Glomerular endothelial cell (primary cell): ENCODE measurements at places on chromosomes 4 and X. TPM values are rescaled to one million over a fixed set of nuclear protein-coding genes. Genes with fewer than 3 reads are reported as not detected.

GCNA gene
- 0.15 and 2.5 TPM in 2 replicates for total RNA-seq

AADAT gene
- 2.2 and 9.7 TPM in 2 replicates for total RNA-seq

SHROOM2 gene
- total RNA-seq: 41.9 and 46.0 TPM in 2 replicates

TBC1D8B gene
- total RNA-seq: 4.6 and 7.1 TPM in 2 replicates

PRR32 gene
- not detected in 2 replicates for total RNA-seq

FGB gene
- not detected in 2 replicates for total RNA-seq

DNA sequence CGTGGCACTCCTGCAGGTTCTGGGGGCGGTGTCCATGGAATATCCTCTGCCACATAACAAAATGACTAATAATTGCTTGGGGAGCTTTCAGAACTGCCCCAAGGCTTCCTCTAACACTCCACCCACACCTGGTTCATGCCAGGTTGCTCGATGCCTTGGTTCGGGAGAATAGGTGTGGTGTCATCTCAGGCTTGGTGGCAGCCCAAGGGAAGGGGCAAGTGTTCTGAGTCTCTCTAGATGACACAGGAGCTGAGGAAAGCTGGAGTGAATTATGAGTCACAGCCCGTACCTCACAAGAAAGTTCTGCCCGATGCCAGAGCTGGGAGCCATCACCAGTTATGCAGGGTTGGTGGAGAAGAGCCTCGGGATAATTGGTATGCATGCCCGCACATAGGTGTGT, 14.7 kb downstream of the FTSJ1 start:
- no peak for DNase-seq

- DNase-seq: no peak
Measured at GRCh38 chr4:163922302-163922701, 427.8 kb downstream of the TMA16 start.

DNA sequence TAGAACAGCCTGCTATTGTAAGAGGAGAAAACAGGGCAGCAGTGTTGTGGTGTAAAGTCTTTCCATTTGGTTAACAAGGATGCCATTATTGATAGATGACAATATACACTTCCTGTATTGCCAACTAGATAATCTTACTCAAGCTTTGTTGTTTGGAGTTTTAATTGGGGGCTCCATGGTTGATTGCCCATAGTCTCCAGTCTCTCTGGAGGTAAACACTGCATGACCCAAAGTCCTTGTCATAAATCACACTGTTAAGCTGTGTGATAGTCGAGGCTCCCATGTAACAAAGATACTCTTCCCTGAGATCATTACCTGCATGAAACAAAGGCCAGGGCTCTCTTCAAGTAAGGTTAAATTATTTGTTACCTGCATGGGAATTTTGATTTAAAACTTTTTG, 394.6 kb downstream of the C4orf33 start:
- DNase-seq: no peak

DNA sequence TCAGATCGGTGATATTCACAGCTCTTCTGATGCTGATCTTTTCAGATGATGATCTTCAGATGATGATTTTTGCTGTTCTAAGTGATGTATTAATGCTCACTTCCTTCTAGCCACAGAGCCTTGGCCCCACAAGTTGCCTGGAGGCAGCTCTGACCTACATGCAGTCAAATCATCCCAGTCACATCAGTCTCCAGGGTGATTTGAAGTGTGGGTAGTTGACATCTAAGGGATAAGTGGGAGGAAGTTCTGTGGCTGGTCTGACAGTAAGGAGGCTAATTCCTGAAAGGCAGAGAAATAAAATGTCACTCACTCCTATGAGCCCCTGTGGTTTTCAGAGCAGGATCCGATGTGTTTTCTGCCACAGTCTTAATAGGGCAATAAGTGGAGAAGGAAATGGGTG, 79.8 kb upstream of the RPL34 start:
- DNase-seq: no peak

DNA sequence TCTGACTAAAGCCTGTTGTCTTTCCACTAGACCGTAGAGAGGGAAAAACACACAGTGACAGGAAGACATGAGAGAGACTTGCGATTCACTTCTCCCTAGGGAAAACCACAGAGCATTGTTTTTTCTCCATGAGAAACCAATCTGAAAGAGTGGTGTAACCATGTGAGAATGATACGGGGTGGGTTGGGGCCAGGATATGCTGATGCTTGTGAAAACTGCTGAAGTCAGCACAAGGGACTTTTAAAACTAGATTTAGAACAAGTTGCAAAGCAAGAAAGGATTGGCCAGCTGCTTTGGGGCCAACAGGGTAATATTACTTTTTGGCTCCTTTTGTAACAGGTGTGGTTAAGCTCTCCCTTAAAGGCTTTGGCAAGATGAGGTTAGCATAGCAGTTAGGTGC, 66.1 kb downstream of the NHSL2 start:
- no peak for DNase-seq

DNA sequence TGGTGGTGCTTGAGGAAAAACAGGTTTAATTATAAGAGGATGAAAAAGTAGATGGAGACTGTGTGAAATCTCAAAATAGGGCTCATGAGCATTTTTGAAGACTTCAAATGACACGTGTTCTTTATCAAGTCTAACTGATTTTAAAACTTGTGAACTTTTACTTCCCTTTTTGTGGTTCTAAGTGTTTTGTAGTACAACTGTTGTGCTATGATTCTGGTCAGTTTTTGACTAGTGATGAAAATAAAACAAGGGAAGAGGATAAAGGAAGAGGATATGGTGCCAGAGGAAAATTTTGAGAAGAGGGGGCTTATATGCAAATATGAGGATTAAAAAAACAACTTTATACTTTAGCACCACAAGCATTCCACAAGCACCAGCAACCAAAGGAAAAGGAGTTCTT, 644.0 kb downstream of the RPA4 start:
- DNase-seq: no peak

GRCh38 chr4:116668190-116668589, 417.2 kb downstream of the TRAM1L1 start:
- DNase-seq: no peak

GRCh38 chr4:165813606-165814005, 59.4 kb upstream of the TLL1 start:
- no peak for DNase-seq

- no peak for DNase-seq
Measured at GRCh38 chr4:144465546-144465945, 180.4 kb upstream of the HHIP start.

DNA sequence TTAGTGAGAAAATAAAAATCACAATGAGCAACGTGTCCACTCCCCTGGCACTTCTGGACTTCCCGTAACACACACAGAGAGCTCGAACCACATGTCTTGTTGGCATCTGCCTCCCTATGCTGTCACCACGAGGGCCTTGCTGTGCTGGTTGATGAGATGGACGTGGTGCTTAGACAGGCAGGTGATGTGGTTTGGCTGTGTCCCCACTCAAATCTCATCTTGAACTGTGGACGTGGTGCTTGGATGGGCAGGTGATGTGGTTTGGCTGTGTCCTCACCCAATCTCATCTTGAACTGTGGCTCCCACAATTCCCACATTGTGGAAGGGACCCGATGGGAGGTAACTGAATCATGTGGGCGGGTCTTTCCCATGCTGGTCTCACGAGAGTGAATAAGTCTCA, 40.0 kb downstream of the FGFRL1 start:
- DNase-seq: no peak

DNA sequence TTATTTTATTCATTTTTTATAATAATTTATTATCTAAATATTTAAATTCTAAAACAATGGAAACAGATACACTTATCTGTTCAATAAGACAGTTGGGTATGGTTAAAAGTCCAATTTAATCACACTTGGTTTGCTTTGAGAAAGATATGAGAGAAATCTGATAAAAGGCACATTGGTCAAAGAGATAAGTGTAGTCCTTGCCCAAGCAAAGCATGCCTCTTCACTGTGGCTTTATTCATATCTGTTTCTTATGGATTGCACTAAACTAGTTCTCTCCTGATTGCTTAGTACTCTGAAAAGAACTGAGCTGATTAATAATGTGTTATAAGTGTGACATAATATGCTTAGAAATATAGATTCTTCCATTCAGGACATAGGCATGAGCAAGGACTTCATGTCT, 39.8 kb downstream of the CXCL1 start:
- DNase-seq: no peak

DNA sequence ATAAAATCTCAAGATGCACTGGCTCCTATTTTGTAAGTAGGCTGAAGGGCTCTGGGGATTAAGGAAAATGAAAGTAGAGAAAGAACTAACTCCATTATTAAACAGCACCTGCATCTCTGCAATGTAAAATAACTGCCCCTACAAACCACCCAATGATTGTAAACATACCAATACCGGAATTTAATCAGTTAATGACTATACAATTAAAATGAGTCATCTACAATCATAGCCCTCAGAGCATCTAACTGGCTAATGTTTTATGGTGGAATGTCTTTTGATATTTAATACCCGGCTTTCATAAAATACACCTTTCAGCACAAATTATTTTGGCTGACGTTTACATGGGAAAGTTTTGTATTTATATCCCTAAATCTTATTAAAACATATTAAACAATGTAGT, 142.3 kb downstream of the PAPSS1 start:
- DNase-seq: no peak

DNA sequence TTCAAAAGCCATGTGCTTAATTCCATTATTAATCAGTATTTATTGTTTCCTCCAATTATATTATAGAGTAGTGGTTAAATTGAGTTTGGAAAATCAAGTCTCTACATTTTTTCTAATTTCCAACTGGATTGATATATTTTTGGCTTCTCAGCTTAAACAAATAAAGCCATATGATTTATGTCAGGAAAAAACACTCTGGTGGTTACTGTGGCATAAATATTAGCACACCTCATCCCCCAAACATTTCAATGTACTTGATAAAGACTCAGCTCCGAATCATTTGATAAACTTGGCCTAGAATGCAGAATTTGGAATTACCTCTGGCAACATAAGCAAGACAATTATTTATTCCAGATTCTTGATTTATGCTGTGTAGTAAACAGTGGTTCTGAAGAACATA, 2313.8 kb downstream of the ARAP2 start:
- no peak for DNase-seq

DNA sequence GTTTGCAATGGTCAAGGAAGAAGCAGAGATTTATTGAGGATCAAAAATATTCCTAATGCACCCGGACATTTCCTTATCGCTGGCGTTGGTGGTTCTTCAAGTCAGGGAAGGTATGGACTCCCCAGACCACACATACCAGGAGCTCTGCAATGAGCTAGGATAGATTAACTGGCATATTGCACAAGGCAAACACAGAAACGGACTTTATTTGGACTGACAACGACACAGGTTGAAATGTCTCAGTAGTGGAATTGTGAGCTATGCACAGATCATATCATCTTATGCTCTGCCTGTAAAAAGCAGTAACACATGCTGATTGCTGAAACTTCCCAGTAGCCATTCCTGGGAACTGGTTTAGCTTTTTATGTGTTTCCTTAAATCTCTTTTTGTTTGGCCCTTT, 1.7 kb downstream of the TSPAN7 start:
- DNase-seq: no peak

DNA sequence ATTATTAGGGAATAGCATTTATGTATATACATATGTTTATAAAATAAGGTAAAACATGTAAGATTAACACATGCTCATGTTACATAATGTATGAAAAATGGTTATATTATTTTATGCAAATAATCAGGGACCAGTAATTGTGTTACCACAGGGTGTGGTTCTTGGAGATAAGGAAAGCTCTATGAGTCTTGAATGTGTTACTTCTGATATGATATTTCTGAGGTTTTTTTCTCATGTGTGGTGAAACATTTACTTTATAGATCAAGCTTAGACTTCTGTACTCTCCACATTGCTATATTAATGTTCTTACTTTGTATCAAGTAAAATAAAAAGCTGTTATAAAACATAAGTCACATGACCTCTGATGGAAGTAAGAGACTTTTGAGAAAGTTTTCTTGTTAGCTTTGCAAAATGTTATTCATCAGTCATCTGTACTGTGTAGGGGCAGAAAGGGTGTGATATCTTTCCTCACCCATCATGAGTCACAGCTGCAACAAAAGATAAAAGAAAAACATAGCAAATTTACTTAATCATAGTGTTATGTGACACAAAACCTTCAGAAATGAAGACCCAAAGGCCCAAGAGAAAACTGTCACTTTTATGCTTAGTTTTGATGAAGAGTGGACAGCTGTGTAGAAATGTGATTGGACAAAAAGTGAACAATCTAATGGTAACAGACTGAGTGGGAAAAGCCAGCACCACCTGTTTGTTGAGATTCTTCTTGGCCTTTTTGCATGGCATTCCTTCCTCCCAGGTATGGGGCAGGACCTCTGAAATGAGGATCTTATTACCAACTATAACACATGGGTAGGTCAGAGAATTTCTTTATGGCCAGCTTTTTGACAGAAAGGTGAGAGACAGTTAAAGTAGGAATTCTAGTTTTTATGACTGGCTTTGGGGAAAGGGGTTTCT, 632.3 kb downstream of the PDHA2 start:
- no peak for DNase-seq

DNA sequence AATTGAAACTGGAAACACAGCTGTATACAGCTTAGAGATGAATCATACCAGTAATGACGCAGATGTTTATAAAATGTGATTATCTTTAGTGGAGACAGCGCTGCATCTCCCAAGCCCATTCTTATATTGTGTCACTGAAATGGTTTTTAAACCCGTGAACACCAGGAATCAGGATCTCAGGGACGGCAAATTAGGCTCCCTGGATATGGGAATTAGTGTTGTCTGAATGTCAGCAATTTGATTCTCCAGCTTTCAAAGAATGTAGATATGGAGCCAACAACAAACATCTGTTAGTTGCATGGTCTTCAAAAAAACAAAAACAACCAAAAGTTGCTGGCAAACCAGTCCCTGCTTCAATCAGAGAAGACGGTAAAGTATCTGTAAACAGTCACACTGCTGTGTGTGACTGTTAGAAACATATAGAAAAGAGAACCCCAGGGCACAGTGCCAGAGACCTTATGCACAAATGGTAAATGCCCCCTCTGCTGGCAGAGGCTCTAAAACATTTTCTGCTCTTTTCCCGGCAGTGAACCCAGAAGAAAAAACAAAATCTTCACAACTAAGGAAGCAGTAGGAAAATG, 351.9 kb upstream of the FTHL17 start:
- peak; percentile 10 for DNase-seq

- no peak for DNase-seq
Measured at GRCh38 chr4:34850968-34851367, 1393.3 kb downstream of the ARAP2 start.

GRCh38 chr4:1330761-1331590, 16.0 kb upstream of the UVSSA start:
- DNase-seq: no peak

GRCh38 chrX:97685753-97686152, 802.0 kb downstream of the RPA4 start:
- peak; percentile 20 for DNase-seq

- no peak for DNase-seq
Measured at GRCh38 chr4:185835814-185836213, 23.8 kb upstream of the SORBS2 start.

DNA sequence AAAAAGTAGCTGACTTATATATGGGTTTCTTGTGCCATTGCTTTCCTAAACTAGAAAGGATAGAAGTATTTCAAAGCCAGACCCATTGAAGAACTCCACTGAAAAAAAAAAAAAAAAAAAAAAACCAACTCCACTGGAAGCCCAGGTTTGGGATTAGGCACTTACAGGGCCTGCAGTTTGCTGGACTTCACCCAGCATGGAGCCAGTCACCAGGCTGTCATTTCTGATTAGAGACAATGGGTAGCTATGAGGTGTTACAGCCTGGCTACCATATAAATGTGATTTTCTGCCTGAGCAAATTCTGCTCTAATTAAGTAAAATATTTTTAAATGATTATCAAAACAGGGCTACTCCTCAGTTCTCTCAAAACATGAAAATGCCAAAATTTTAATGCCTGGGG, 49.5 kb downstream of the HS6ST2 start:
- DNase-seq: no peak
